Posterior vena cava (tissue), 2 donors: ENCODE measurements at places on chromosomes 13 and 19. TPM values are rescaled to one million over a fixed set of nuclear protein-coding genes. Genes with fewer than 3 reads are reported as not detected.
A peak's percentile ranks its signal among the peaks of the same experiment; 100 is the strongest.

FOXA3 gene
- total RNA-seq = not detected

SIGLEC8 gene
- total RNA-seq = 0.19 TPM

CYP2A7 gene
- total RNA-seq = not detected

PTGIR gene
- 29.8 TPM for total RNA-seq

TUBGCP3 gene
- total RNA-seq = 29.4 TPM

DENND1C gene
- 2.1 TPM for total RNA-seq

SLC15A1 gene
- total RNA-seq = 0.19 TPM

SLC8A2 gene
- total RNA-seq = 0.67 TPM

PGLYRP2 gene
- not detected for total RNA-seq

FFAR1 gene
- not detected for total RNA-seq

KIR2DL1 gene
- total RNA-seq = not detected

RTBDN gene
- total RNA-seq = not detected

DHX34 gene
- 7.7 TPM for total RNA-seq

CD37 gene
- 11.5 TPM for total RNA-seq

ZNF208 gene
- 11.0 TPM for total RNA-seq

DNMT1 gene
- 43.2 TPM for total RNA-seq

RETN gene
- total RNA-seq = 1.2 TPM

DNA sequence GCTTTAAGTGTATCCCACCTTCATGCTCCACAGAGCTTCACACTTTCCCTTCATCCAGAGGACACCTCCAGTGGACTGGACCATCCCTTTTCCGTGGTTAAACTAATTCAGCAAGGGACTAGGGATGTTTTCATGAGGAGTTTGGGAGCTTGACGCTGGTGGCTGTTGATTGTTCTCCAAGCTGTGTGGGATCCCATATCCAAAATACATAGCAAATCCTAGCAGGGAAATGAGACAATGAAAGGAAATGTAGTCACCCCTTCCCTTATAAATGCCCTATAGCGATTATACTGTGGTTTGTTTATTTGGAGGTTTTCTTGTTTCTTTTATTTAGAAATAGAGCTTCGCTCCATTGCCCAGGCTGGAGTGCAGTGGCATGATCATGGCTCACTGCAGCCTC lies 31.6 kb upstream of the DPRX start:
- DNase-seq = no peak

- DNase-seq = no peak
These were observed 2.5 kb downstream of the ITPKC start for GRCh38 chr19:40719414-40719894.

DNA sequence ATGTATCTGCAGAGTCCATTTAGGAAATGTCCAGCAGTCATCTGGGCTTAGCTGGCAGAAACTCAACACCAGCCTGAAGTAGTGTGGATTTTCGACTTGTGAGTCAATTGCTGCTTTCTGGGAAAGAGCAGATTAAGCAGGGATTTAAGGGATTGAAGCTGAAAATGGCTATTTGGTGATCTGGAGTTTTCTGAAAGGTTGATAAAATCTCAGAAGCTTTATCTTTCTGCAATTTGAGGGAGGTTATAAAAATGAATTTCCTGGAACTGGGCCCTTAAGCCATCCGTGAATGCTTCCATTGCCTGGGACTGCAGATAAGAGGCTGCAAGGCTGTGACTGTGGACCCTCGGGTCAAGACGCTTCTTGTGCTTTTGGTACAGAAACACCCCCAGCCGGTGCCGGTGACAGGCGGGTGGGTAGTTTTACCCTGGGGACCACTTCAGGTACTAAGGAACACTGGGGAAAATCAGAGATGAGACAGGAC lies 61.5 kb downstream of the COL4A1 start:
- peak; percentile 75 for DNase-seq

DNA sequence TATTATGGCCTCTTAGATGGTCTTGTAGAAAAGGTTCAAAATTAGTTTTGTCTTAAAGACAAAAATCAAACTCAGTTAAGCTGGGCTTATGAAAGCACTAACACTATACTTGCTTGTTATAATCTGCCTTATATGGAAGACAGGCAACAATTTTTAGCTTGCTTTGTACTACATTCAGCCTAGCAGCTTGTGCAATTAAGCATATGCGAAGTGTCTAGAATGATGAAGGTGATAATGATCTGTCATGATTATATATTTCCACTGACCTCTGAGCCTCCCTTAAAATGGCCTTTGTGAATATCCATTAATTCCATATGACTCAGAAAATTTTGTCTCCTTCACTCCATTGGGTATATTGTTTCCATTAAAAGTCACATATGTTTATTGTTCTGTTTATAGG lies 834.9 kb downstream of the OLFM4 start:
- DNase-seq = no peak

DNA sequence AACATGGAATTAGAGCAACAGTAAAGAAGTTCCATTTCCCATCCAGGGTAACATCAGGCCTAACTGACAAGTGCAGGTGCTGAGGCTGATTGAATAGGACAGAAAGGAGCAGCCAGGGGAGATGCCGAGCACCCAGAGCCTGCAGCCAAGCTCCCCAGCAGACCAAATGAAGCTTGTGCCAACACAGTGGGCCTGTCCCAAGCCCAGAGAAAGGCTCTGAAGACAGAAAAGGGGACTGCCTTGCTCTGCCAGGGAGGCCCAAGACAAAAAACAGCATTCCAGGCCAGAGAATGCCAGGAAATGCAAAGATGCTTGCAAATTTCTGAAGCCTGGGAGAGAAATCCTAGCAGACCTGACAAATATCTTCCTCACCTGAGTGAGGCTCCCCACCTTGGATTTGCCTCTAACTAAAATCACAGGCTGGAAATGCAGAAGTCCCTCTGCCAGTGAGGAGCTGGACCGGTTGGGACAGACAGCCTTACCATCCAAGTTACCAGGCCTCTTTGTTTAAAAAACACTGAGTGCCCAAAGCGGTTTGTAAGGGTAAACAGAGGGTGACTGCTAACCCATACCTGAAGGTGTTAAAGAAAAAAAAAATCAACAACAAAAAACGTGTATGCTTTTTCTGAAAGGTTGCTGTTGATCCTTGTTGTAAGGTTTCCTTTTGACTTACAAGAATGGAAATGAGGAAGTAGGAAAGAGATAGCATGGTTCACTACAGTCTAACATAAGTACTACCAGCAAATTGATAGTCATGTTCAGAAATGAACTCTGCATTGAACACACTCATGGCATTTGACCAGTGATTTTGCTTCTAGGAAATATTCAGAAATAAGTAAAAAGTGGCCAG lies 11.8 kb upstream of the HMGB1 start:
- no peak for DNase-seq

DNA sequence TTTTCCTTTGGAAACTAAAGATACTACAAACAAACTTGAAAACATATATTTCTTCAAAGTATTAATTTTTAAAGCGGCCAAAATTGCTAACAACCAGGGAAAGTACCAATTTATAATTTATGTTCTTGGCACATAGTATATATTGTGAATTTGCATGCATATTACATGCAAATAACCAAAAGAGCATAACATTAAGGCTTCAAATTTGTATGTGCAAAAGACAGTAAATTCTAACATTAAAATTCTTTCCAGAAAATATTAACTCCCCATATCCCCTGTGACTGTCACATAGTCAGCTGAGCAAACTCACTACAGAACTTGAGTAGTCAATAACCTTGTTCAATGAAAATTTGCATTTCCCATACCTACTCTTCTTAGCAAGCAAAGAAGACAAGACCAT lies 133.4 kb downstream of the ENOX1 start:
- no peak for DNase-seq

GRCh38 chr19:11554160-11554559 lies 4.9 kb downstream of the ELOF1 start:
- no peak for DNase-seq

DNA sequence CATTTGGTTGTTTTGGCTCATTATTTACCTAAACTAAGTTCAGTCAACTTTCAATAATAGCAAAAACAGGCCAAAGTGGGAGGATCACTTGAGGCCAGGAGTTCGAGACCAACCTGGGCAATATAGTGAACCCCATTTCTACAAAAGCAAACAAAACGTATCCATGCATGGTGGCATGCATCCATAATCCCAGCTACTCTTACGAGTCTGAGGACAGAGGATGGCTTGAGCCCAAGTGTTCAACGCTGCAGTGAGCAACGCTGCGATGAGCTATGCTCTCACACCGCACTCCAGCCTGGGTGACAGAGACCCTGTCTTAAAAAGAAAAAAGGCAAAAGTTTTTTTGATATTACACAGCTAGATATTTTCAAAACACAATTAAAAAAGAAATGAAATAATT lies 570.0 kb upstream of the GPC6 start:
- DNase-seq = no peak

DNA sequence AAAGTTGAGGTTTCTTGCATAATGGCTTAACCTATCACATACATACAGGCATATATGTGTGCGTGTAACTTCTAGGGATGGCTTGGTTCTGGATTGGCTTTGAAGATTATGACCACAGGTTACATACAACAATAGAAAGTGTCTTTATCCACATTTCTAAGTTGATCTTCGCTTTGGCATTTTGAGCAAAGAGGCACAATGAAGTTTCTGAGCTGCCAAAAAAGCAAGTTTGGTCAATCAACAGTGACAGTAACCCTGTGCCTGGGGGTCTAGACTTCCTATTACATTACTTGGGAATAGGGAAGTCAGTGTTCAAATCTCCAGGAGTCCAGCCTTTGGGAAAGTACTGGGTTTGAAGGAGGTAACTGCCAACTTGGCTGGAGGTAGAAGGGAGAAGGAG lies 3.1 kb upstream of the SOX1 start:
- no peak for DNase-seq

DNA sequence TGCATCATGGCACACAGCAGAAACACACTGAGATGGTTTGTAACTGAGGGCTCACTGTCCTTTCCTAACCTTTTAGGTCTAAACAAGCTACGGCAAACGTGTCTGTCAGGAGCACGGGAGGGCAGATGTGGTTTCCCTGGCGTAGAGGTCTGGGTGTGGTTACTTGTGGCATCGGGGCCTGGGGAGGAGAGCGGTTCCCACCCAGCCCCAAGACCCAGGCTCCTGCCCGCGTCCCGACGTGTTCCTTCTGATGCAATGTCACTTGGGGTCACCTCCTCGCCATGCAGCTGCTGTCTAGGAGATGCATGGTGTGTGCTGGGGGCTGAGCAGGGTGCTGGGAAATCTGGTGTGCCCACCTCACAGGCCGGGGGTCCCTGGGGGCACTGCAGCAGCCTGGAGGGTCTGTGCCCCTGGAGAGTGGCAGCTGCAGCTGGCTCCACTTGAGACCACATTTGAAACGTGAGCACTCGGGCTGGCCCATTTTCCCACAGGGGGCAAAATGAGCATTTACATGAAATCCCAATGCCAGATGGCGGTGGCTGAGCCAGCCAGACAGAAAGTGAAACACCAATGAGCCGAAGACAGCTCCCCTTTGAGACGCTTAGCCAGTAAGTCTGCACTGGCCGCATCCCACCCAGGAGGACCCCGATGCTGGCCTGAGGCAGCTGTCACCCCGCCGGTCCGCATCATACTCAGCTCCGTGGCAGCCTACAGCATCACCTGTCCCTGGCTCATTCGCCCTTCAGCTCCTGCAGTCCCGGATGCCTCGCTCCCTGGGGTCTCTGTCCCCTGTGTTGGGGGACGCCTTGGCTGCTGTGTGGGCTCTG lies 22.3 kb upstream of the MYDGF start:
- no peak for DNase-seq

DNA sequence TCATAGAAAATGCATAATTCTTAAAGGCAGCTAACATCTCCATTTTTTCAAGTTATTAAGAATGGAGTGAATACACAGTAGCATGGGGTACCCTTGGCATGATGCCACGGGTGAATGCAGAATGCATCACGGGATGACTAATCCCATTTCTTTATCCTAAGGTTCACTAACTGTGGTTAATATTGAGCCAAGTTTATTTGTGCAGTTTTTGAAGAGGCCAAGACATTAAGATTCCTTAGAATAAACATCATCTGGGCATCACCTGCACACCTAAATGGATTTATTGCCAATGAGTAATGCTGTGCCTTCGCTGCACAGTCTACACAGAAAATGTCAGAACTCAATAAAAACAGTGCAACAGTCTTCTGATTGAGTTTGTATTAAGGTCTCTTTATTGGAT lies 333.1 kb downstream of the GPC6 start:
- DNase-seq = no peak

- DNase-seq = no peak
These were observed 78.4 kb downstream of the TEX29 start for GRCh38 chr13:111398715-111399299.

DNA sequence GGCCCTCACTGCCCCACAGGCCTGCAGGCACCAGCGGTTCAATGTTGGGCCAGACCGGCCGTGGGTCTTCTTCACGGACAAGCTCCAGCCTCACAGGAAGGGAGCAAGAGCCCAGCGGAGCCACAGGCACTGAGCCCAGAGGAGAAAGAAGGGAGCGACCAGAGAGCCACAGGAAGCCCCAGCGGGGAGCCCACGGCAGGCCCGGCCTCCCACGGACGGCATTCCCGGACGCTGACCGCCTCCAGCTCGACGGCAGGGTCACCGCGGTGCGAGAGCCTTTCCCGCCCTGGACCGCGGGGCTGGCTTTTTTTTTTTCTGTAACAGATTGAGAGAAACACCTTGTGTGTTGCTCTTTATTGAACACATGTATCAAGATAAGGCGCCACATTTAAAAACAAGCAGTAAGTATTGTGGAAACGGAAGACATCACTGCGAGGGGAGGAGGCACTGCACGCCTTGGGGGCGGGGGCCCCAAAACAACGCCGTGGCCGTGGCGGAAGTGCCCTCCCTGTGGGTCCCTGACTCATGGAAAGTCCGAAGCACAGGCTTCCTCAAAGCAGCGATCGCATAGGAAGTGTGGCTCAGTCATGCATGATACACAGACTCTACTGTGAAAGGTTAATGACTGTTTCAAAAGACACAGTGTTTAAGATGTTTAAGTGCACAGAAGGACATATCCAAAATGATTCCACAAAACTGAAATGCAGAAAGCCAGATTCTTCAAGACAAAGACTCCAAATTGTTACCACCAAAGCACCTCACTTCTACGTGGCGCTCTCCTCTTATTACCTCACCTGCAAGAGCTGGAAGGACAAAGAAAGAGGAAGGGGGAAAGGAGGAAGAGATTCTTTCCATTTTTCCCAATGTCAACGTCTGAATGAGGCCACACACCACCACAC lies 3.5 kb downstream of the RASA3 start:
- peak; percentile 95 for DNase-seq

GRCh38 chr13:51728972-51729371 lies 75.0 kb downstream of the DHRS12 start:
- no peak for DNase-seq

GRCh38 chr13:79231887-79232286 lies 174.2 kb downstream of the RBM26 start:
- no peak for DNase-seq
